ENCODE measurements at places on chromosomes 6 and 20. TPM values are rescaled to one million over a fixed set of nuclear protein-coding genes. Genes with fewer than 3 reads are reported as not detected.

GRCh38 chr20:36104244-36104643 lies 50.3 kb upstream of the EPB41L1 start:
- no peak for DNase-seq

- no peak for DNase-seq
These were observed 4.7 kb upstream of the CENPW start for GRCh38 chr6:126335210-126335609.

- DNase-seq = no peak
These were observed 105.6 kb downstream of the ZDHHC14 start for GRCh38 chr6:157486572-157486971.

GRCh38 chr20:16390991-16391390 lies 182.3 kb downstream of the KIF16B start:
- no peak for DNase-seq

GRCh38 chr20:53748821-53749421 lies 155.3 kb upstream of the ZNF217 start:
- DNase-seq = no peak

DNA sequence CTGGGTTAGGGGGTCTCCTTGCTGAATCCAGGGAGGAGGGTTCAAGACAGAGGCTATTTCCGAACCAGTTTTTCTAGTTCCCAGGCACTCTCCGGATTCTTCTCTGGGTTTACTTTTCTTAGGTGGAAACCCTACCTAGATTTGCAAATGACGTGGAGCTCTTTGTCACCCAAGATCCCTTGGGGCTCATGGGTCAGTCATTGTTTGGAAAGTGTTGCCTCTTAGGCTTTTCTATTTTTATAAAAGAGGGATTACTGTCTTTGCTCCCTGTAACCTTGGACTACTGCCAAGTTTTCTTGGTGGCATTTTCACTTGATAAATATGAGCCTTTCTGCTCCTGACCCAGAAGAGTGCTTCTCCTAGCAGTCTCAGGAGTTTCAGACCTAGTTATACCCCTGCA lies 33.6 kb downstream of the FAM209B start:
- DNase-seq = no peak

PRR18 gene
- total RNA-seq = 0.26 TPM

KCNK16 gene
- not detected for total RNA-seq

All from left cardiac atrium (tissue), 4 donors.